CD4-positive, alpha-beta T cell treated with Interleukin-4 for 1 hour (primary cell): ENCODE measurements at places on chromosomes 5 and 9.

DNA sequence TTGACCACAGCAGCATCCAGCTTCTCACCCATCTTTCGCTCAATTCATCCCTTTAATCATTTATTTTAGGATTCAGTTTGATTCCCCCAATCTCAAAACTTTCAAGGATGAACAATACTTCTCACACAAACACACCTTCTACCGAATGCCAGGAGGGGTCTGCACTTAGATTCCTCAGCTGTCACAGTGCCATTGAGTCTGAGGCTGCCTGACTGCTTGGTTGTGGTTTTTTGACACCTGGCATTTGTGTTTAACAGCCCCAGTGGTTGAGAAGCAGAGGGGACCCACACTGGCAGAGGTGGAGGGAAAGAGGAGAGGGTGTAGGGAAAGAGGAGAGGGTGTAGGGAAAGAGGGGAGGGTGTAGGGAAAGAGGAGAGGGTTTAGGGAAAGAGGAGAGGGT is 54.9 kb downstream of the PALM2AKAP2 start:
- no peak for DNase-seq

DNA sequence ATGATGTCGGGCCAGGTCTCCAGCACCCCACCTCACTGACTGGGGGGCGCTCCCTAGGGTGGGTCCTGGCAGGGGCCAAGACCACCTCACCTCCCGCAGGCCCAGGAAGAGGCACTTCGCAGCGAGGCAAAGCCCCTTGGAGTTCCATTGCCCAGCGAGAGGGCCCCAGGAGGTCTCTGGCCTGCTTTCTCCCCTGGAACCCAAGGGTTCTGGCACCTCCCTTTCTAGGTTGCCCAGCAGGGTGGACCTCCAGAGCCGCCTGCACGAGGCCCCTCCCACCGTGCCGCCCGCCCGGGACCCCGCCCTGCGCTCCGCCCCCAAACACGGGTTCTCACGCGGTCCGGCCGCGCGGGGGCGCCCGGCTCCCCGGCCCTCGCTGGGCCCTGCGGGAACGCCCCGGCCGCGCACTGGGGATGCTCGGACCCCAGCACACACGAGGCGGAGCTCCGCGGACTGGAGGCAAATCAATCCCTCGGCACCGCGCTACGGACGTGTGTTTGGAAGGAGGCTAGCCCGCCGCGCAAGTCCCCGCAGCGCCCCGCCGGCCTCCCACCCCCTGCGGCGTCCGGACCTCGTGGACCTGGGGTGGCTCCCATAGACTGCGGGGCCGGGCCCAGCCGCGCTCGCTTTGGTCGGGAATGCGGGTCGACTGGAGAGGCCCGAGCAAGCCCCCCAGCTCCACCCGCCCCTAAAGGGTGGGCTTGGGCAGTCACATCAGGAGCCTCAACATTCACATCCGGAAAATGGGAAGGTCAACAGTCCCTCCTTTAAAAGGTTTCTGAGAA is 99.5 kb upstream of the LMX1B start:
- peak; percentile 71 for DNase-seq

DNA sequence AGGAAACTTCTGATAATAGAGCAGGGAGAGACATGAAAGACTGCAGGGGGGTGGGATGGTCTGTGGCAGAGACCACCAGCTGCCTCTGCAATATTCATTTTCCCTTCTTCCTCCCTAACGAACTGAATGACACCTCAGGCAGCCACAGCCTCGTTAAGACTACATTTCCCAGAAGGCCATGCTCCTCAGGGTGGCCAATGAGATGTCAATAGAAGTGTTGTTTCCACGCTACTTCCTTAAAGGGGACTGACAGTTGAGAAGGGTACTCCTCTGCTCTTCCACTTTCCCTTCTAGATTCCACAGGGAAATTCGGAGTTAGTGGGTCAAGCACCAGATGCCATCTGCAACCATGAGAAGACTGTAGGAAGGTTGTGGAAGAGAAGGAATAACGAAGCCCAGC is 52.0 kb upstream of the DAPK1 start:
- peak; percentile 42 for DNase-seq

DNA sequence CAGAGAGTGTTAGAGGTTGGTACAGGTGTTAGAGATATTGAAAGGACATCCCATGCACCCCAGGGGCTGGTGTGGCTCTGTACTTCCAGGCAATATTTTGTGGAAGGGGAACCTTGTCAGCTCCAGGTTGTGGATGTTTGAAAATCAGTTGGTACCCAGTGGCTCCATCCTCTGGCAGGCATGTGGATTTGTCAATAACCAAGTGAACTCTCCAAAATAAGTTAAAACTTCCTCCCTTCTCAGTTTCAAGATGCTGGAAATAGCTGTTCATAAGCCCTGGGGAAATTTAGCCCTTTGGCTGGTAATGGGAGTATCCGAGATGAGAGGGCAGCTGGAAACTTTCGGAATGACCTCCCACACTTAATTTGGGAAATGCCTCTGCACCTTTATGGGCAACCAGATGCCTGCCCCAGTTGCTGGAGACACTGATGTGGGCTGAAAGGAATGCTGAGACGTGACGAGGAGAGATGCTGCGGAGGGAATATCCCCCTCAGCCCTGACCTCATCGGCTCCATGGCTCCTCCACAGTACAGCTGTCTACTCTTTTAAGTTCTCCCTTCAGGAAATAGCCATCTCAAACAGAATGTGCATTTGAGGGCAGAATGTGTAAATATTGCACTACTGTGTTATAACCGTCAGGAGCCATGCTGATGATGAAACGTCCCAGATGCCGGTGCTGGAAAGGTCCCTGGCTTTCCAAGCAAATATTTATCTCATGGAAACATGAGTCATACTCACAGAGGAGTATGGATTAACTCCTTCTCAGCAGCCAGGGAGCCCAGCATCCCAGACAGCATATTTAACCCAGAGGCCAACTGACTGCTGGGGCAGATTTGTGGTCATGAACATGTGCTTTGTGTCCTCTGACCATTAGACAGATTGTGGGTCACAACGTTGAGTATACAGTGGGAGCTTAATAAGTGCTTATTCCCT is 29.5 kb downstream of the TGFBI start:
- DNase-seq = no peak

GRCh38 chr5:104564530-104564929 is 1001.9 kb upstream of the NUDT12 start:
- no peak for DNase-seq

GRCh38 chr9:133761641-133762248 is 23.6 kb upstream of the SARDH start:
- DNase-seq = no peak

GRCh38 chr5:136062366-136063274 is 33.8 kb downstream of the TGFBI start:
- DNase-seq = no peak

- no peak for DNase-seq
These were observed 187.3 kb upstream of the TLE4 start for GRCh38 chr9:79384501-79384900.

DNA sequence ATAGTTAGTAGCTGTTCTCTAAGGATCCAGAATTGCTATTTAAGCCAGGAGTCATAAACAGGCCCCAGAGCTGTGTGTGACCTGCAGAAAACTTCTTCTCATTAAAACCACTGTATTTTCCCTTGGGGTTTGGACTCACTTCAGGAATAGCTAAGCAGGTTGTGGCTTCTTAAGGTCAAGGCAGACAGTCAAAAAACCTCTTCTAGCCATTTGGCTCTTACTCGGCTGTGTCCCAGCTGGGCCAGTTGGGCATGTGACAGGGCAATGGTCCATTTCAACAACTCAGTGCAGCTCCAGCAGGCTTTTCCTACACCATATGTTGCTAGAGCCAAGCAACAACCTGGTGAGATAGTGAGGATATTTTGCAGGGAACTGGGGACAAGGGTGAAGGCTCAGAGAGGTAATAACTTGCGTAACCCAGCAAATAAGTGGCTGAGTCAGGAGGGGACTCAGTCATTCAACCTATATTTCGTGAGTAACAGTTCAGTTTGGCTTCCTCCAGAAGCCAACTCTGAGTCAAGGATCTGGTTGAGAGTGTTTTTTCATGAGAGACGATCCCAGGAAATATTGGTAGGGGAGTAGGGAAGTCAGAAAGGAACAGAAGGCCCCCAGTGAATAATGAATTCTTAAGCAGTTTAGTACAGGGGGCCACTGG is 115.4 kb upstream of the PPP2R2B start:
- DNase-seq = no peak

- no peak for DNase-seq
These were observed 37.3 kb downstream of the RECK start for GRCh38 chr9:36074055-36074454.

GRCh38 chr5:141898448-141899049 is 20.3 kb upstream of the PCDH1 start:
- no peak for DNase-seq

GRCh38 chr5:62093976-62094375 is 212.0 kb upstream of the KIF2A start:
- no peak for DNase-seq

- no peak for DNase-seq
These were observed 53.0 kb downstream of the CXXC5 start for GRCh38 chr5:139701056-139701741.

- no peak for DNase-seq
These were observed 525 bp upstream of the DAPK1 start for GRCh38 chr9:87497080-87497603.

DNA sequence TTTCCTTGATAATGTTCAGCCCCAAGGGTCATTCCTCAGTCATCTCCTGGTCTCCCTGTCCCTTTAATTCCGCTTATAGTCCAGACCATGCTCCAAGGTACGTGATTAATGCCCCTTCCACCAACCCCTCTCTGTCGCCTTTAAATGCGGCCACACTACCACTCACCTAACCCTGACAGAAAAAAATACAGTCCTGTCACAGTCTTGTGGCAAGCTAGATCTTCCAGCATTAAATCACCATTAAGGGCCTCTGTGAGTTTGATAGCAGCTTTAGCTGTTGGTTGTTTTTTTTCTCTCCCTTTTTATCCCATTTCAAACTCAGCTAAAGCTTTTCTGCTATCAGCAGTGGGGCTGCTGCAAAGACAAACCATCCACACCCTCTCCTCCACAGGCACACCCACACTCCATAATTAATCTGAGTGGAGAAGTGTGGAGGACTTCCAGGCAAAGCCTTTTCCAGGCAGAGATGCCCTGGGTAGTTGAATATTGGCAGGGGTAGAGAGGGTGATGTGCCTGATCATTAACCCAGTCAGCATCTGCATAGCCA is 522.7 kb upstream of the CLINT1 start:
- no peak for DNase-seq

DNA sequence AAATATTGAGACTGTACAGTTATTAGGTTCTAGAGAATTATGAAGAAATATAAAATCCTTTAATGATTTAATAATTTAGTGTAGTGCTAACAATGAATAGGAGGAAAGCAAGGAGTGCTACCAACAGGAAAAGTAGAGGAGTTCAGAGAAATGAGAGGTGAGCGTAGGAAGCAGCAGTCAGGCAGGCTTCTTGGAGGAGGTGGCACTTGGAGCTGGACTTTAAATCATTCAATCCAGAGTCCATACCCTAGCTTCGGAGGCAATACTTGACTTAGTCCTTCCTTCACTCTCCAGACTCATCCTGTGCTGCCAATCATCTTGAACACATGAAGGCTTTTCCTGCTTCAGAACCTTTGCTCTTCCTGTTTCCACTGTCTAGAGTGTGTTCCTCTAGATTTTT is 254.3 kb downstream of the GRIA1 start:
- no peak for DNase-seq

- no peak for DNase-seq
These were observed 68.0 kb downstream of the DENND4C start for GRCh38 chr9:19298436-19299000.

GRCh38 chr9:96217294-96217707 is 84.7 kb downstream of the HSD17B3 start:
- no peak for DNase-seq

DNA sequence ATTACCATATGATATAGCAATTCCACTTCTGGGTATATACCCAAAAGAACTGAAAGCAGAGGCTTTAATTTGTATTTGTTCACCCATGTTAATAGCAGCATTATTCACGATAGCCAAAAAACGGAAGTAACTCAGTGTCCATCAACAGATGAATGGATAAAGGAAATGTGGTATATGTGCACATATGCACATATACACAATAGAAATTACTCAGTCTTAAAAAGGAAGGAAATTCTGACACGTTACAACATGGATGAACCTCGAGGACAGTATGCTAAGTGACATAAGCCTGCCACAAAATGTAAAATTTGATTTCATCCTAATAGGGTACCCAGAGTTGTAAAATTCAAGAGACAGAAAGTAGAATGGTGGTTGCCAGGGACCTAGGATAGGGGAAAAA is 54.9 kb downstream of the NUP155 start:
- no peak for DNase-seq

GRCh38 chr5:141870871-141871270 is 7.3 kb downstream of the PCDH1 start:
- DNase-seq = no peak

DNA sequence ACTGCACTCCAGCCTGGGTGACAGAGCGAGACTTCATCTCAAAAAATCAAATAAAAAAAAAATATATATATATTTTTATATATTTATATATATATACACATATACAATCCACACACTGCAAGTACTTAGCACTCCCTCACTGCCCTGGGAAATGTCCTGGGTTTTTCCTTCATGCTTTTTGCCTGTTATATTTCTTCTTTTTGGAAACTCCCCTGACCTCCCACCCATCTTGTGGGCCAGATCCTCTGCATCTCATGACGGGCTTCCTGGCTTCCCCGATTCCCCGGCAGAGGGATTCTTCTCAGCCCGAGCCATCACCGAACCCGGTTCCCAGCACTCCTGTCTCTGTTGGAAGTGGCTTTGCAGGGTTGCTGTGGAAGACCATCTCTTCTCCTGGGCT is 39.5 kb upstream of the NCS1 start:
- DNase-seq = no peak

DNA sequence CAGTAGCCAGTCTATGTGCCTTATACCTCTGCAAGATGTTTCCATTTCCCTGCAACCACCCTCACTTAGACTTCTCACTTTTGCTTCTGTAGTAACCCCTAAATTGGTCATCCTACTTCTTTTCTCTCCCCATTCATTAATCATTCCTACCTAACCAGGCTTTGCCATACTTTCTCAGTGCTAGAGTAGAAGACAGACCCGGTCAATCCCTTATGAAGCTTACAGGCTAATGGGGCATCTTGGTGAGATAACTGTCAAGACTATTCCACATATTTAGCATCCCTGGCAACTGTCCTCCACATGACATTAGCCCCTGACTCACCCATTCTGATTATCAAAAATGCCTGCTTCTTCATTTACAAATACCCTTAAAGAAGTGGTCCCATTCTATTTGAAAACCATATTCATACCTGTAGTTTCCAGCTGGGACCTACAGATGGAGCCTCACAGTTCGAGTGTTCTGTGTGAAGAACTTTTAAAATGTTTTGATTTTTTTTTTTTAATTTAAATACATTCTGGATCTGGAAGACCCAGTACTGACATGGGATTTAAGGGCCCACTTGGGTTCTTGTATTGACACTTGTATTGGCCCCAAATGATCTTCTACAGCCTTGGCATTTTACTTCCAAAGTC is 21.0 kb downstream of the F2RL2 start:
- no peak for DNase-seq

- no peak for DNase-seq
These were observed 15.2 kb downstream of the RNF180 start for GRCh38 chr5:64180661-64181343.

DNA sequence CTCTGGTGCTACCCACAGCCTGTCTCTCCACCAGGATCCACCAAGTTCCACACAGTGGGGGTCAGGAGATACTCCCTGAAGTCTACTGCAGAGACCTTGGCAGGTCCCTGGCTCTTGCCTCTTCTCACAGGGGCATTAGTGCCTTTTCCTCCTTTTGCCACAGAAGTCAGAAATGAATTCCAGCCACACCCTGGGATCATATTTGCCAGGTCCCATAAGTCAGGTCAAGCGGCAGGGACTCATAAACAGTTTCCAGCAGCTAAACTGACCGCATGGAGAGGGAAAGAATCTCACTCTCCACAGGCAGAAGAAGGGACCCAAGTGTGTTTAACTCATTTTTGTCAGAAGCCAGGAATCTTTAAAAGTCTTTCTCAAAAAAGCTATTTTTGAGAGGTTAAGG is 13.3 kb upstream of the IFNK start:
- no peak for DNase-seq
